Cardiac septum (tissue), 1 donor: ENCODE measurements at places on chromosomes 3 and 15. TPM values are rescaled to one million over a fixed set of nuclear protein-coding genes. Genes with fewer than 3 reads are reported as not detected.

Gene PIGX
- 16.9 TPM for total RNA-seq

Gene DUOX1
- total RNA-seq = 0.59 TPM

Gene KIF23
- total RNA-seq = 1.3 TPM

Gene SH2D7
- not detected for total RNA-seq

GRCh38 chr3:128983293-128984069 lies 10.4 kb downstream of the CFAP92 start:
- DNase-seq = no peak

DNA sequence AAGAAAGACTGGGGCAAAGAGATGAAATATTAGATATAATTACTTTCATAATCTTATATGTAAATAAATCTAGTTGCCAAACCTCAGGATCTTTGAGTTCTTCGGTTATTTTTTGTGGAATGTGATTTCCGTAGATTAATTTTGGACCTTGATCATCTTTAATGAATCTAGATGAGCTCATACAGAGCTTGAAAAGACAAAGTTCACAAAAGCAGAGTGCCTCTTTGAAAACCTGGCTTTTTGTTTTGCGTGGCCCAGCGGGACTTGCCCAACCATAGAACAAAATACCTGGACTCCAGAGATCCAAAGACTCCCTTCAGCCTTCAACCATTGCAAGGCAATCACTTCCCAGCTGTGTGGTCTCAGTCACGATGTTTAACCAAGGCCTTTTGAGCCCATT lies 54.8 kb upstream of the CHST2 start:
- no peak for DNase-seq

DNA sequence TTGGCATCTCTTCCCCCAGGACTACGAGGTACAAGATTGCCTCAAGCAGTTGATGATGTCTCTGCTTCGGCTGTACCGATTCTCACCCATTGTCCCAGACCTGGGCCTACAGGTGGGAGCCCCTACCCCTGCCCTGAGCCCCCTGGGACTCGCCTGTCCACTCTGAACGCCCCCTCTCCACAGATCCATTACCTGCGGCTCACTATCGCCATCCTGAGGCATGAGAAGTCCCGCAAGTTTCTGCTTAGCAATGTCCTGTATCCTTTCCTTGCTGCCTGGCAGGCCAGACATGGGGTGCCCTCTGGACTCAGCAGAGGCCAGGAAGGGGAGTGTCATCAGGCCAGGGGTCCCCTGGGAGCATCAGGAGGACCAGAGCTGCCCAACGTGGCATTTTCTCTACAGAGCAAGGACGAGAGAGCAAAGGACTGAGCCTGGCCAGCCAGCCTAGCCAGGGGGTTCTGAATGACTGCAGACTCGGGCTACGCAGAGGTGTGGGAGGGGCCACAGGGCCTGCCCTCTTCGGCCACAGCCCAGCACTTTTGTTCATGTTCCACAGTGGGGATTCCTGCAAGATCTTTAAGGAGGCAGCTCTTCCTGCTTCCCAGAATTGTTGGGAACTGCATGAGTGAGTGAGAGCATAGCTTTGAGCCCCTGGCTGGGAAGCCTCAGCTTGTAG lies 11.2 kb downstream of the RNF123 start:
- DNase-seq = no peak

DNA sequence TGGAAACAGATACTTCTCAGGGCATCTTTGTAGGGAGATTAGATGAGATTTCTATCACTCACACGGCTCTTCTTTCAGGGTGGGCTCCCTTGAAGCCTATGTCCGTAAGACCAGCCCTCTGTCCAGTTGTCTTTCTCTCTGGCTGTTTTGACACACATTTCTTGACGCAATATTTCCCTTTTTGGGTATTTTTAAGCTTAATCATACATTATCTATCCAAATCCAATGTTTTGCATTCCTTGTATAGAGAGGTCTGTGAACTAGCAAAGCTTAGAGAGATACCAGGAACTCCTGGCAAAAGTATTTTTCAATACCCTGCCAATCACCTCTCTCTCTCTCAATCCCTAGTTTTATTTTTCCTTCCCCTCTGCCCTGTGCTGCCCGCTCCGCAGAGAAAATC lies 79.3 kb downstream of the EOMES start:
- DNase-seq = no peak

- no peak for DNase-seq
These were observed 8.1 kb downstream of the B2M start for GRCh38 chr15:44719293-44719999.

GRCh38 chr3:159757341-159758060 lies 231.1 kb upstream of the IL12A start:
- no peak for DNase-seq

DNA sequence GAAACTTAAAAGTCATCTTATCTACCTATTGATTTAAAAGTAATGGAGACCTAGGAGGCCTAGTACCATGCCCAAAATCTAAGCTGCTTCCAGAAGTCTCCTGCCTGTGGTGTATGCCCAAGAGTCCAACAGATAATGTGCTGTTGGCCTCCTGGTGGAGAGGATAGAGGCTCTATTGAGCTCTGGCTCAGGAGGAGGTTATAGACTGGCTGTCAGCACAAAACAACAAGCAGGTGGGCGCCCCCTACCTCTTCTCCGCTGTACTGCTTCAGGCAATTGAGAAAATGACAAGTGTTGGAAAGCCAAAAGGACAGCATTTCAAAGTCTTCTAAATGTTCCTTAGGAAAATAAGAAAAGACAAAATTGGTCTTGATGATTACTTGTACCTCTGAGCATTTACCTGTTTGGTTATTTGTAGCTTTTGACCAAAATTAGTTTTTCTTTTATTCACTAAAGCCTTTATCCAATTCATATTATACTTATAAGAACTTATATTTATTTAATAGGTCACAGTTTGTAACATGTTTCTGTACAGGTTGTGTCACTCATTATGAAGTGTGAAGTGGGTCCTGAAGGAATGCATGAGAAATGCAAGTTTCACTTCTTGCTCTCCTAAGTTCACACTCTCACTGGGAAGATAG lies 17.2 kb upstream of the GNB5 start:
- DNase-seq = no peak

GRCh38 chr3:52473026-52473425 lies 17.6 kb downstream of the NISCH start:
- no peak for DNase-seq

GRCh38 chr3:126867190-126867862 lies 115.6 kb upstream of the PLXNA1 start:
- no peak for DNase-seq

- no peak for DNase-seq
These were observed 11.6 kb downstream of the ADAMTS17 start for GRCh38 chr15:100330221-100330620.
